ENCODE measurements at places on chromosomes 4 and X.
A peak's percentile ranks its signal among the peaks of the same experiment; 100 is the strongest.

DNA sequence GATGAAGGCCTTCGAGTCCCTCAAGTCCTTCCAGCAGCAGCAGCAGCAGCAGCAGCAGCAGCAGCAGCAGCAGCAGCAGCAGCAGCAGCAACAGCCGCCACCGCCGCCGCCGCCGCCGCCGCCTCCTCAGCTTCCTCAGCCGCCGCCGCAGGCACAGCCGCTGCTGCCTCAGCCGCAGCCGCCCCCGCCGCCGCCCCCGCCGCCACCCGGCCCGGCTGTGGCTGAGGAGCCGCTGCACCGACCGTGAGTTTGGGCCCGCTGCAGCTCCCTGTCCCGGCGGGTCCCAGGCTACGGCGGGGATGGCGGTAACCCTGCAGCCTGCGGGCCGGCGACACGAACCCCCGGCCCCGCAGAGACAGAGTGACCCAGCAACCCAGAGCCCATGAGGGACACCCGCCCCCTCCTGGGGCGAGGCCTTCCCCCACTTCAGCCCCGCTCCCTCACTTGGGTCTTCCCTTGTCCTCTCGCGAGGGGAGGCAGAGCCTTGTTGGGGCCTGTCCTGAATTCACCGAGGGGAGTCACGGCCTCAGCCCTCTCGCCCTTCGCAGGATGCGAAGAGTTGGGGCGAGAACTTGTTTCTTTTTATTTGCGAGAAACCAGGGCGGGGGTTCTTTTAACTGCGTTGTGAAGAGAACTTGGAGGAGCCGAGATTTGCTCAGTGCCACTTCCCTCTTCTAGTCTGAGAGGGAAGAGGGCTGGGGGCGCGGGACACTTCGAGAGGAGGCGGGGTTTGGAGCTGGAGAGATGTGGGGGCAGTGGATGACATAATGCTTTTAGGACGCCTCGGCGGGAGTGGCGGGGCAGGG is 568 bp downstream of the HTT start:
- peak; percentile 64 for DNase-seq

GRCh38 chr4:69546134-69546765 is 50.5 kb upstream of the UGT2B4 start:
- no peak for DNase-seq

DNA sequence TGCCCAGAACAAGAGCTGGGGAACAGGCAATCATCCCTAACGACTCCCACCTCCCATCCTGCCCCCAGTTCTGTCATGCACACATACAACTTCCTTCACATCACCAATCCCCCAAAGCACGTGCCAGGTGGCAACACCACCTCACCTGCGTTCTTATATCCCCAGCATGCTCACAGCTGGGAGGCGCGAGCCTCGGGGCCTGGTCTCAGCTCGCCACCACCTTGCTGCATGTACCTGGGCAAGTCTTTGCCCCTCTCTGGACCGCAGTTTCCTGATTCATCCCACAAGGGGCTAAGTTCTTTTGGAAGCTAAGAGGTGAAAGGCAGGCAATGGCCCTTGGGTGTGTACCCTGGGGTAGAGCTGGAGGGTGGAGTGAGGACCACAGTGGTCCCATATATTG is 119.2 kb upstream of the PJA1 start:
- DNase-seq, result no peak

GRCh38 chr4:57023104-57023503 is 44.4 kb downstream of the POLR2B start:
- DNase-seq, result no peak
